Stimulated activated CD4-positive, alpha-beta T cell treated with anti-CD3 and anti-CD28 coated beads, Interleukin-2, amount 100 ng/mL, for 24 hours (primary cell): ENCODE measurements at places on chromosomes 12 and 14.
A peak's percentile ranks its signal among the peaks of the same experiment; 100 is the strongest.

GRCh38 chr12:58347188-58347587 is 405.8 kb downstream of the ATP23 start:
- no peak for DNase-seq

DNA sequence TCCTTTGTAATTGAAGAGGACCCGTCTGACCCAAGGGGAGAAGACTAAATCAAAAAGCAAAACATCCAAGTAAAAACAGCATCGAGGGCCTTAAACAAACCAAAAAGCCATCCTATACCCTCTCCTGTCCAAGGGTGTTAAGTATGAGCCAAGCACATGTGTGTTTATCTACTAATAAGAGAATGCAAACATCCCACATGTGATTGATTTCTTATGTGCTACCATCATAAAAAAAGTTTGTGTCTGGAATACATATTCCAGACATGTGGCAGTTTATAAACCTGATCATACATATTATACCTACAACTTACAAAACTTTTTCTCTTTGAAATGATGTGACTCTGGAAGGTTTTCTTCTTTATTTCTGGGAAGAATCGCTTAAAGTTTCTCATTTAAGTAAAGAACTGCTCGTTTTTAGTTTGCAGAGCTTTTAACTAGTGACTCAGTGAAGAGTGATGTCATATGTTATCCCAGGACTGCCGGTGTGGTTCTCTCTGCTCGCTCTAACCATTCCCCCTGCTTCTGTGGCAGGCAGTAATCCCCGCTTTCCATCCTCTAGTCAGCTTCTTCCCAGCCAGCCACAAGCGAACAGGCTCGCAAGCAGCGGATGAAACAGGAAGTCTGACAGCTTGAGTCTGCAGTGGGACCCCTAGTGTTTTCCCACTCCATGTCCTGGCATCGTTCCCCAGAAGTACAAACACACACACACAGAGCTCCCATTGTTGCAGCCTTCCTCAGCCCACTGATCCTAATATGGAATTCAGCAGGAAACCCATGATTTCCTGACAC is 431 bp upstream of the RHOJ start:
- no peak for DNase-seq

GRCh38 chr12:92650228-92650822 is 52.5 kb upstream of the PLEKHG7 start:
- DNase-seq = no peak

GRCh38 chr12:80015660-80016059 is 80.8 kb upstream of the PPP1R12A start:
- no peak for DNase-seq

GRCh38 chr14:71448431-71449315 is 483.6 kb upstream of the RGS6 start:
- no peak for DNase-seq

DNA sequence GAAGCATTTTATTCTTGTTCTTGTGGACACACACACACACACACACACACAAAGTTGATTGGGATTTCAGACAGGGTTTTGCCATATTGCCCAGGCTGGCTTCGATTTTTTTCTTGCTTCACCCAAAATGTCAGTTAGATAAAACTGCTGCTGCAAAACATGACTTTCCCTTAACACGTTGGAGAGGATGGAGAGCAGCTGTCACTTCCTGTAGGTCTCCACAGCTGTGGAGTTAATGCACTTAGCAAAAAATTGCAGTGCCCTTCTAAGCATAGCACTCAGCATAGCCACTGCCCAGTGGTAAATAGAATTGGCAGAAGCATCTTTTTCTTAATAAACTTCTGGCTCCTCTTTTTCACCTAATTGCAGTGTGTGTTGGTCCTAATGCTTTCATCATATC is 54.5 kb downstream of the PDZRN4 start:
- no peak for DNase-seq

DNA sequence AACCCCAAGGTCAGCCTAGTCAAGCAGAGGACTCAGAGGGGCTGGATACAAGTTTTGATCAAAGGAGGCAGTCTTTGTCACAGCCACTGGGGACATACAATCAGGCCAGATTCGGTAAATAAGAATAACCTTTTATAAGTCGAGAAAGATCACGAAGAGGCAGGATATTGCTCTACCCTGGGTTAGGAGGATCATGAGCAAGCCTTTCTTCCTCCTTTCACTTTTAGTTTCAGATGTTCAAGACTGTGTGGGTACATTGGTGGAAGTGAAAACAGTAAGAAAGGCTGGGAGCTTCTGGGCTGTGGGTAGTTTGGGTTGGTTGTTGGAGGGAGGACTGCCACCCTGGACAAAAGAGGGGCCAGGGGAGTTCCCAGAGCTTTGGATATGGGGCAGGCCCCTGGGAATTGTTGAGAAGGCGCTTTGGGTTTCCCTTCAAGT is 127.7 kb downstream of the SNAPC1 start:
- DNase-seq = peak; percentile 17

DNA sequence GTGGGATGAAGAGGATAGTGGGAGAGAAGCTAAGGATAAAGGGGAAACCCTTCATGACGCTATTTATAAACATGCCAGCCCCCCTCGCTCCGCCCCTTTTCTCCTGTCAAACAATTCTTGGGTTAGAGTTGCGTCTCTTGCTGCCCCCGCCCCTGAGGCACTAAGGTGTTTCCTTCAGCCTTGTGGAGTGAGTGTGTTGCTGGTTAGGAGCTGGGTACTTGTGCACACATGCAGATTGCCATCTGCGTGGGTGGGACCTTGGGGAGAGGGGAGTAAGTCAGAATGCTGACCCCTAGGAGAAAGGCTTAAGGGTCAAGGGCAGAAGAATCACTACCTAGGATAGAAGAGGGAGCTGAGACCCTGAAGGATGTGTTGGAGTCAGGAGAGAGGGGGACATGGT is 5.4 kb downstream of the FOXJ2 start:
- peak; percentile 14 for DNase-seq

DNA sequence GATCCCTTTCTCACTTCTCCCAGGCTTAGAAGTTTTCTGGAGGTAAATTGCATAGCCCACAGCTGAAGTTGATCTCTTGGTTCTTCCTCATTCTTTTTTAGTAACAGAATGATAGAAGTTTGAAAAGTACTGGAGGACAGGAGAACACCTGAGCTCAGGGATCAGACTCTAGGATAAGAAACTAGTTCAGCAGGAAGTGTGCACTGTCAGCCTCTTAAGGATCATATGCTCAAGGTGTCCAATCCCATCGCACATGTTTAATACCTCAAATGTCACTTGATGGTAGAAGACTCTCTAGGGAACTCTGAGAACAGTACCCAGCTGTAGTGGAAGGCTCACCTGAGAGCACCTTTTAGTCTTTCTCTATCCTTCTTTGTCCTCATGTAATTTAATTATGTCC is 14.7 kb upstream of the LIMA1 start:
- no peak for DNase-seq

DNA sequence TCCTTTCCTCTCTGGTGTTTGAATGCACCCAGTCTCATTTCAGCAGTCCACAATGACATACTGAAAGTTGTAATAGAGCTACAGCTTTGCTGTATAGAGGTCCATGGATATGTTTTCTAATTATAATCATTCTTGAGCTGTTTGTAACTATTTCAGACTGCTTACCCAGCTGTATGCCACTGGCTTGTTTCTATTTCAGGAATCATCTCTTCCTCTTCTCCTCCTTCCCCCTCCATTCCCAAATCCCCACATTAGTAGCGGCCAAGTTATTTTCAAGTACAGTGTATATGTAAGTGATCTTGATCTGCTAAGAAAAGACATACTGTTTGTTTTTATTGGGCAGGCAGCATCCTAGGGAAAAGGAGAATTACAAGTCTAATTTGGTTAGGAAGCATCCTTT is 775.0 kb downstream of the DIO2 start:
- no peak for DNase-seq
